ENCODE measurements at places on chromosomes 12 and 14. TPM values are rescaled to one million over a fixed set of nuclear protein-coding genes. Genes with fewer than 3 reads are reported as not detected.
A peak's percentile ranks its signal among the peaks of the same experiment; 100 is the strongest.

DNA sequence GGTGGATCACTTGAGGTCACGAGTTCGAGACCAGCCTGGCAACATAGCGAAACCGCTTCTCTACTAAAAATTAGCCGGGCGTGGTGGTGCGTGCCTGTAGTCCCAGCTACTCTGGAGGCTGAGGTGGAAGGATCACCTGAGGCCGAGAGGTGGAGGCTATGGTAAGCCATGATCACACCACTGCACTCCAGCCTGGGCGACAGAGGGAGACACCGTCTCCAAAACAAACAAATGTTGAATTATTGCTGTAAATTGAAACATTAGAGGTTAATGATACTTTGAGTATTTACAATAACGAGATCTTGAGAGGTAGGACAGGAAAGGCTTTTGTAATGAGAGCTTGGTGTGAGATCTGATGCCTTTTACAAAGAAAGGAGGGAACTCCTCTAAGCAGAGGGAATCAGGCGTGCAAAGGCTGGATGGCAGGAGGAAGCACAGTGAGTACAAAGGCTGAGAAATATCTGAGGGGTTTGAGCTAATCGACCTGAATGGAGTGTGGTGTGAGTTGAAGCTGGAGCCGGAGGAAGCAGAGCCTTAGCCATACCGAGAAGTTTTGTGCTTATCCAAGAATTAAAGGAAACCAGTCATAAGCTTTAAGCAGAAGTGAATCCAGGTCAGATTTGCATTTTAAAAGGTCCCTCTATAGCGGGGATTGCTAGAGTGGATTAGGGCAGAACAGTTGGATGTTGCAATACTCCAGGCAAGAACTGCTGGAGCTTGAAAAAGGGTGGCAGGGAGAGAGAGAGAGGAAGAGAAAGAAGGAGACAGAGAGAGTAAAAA, 1.1 kb downstream of the RHNO1 start:
- H3K27ac ChIP-seq, result peak overlapping the region; percentile 90
- peak overlapping the region; percentile 75 for H3K4me3 ChIP-seq
- H3K27me3 ChIP-seq, result no peaks in the 10 kb centered on the region
- peaks cover 41% of the 10 kb centered on the region for H3K4me1 ChIP-seq
- no peaks in the 10 kb centered on the region for H3K36me3 ChIP-seq
- no peak for DNase-seq

DNA sequence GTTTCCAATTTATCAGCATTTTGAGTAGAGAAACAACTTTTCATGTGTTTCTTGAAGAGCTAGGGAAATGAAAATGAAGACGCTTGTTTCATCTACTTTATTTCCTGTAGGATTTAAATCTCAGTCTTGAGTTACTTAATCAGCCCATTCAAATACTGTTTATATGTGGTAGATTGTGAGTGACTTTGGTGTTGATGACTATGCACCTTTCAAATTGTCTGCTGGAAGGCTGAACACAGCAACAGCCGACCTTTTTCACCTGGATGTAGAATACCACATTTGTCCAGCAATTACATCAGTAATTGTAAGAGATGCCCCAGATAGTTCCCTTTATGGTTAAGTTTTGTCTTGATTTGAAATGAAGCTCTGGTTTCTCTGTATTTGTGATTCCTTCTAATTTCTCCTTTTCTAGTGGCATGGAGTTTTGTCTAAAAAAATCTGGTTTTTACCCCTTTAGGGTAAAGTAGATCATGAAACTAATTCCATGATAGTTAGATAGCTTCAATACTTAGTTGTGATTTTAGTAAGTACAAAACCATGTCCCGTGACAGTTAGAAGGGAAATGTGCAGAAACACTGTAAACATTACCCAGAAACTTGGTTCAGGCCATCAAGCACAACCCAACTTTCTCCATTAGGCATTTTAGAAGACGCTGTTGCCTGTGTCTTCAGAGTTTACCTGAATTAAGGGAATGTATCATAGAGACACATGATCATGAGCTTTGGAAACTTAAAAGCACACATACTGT, 165.0 kb downstream of the SRGAP1 start:
- H3K27me3 ChIP-seq, result no peaks in the 10 kb centered on the region
- H3K36me3 ChIP-seq, result no peaks in the 10 kb centered on the region
- H3K4me1 ChIP-seq, result no peaks in the 10 kb centered on the region
- no peak overlapping the region for H3K27ac ChIP-seq

DNA sequence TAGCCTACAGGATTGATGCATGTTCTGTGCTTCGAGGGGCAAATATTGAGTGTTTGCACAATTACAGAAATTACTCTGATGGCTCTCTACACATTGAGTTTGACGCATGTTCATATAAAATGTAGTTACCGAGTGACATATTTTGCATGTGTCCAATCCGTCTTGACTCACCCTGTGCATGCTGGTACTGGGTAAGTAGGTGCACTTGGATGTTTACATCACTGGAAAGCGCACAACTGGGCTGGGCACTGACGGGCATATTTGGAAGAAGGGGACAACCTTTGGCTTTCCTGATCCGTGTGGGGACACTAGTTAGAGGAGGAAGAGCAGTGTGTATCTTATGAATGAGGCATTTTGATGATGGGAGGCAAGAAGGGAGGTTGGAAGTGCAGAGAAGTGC, 4.9 kb upstream of the KRT6A start:
- H3K36me3 ChIP-seq, result no peaks in the 10 kb centered on the region
- DNase-seq, result no peak
- no peaks in the 10 kb centered on the region for H3K4me1 ChIP-seq
- no peak overlapping the region for H3K27ac ChIP-seq

DNA sequence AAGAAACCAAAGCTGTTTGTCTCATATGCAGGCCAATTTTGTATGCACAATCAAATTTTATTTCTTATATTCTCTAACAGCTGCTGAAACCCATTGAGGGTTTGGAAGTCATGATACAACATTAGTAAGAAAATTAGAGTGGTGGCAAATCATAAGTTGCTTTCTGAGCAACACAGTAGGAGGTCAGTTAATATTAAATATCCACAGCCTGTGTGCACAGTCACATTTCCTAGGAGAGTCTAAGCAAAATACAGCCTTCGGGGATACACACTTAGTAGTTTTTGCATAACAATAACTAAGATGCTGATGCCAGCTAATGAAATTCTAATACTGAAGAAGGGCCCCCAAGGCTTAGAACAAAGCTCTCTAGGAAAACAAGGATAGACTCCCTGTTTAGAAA, 209.6 kb upstream of the E2F7 start:
- DNase-seq, result no peak
- no peak overlapping the region for H3K27ac ChIP-seq
- no peaks in the 10 kb centered on the region for H3K4me1 ChIP-seq
- H3K27me3 ChIP-seq, result no peaks in the 10 kb centered on the region
- H3K36me3 ChIP-seq, result no peaks in the 10 kb centered on the region
- no peak overlapping the region for H3K4me3 ChIP-seq

GRCh38 chr14:75720116-75720515, 59.1 kb downstream of the TTLL5 start:
- no peaks in the 10 kb centered on the region for H3K27me3 ChIP-seq
- no peak overlapping the region for H3K27ac ChIP-seq
- no peak for DNase-seq
- H3K4me1 ChIP-seq, result no peaks in the 10 kb centered on the region

DNA sequence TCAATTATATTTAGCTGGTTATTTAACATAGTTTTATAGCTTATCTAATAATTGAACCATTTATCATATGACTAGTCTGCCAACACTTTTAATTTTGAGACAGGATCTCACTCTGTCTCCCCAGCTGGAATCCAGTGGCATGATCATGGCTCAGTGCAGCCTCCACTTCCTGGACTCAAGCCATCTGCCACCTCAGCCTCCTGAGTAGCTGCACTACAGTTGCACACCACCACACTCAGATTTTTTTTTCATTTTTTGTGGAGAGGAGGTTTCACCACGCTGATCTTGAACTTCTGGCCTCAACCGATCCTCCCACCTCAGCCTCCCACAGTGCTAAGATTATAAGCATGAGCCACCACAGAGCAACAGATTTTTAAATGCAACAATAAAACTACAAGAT, 151.4 kb upstream of the MDGA2 start:
- H3K27ac ChIP-seq, result no peak overlapping the region
- DNase-seq, result no peak
- no peaks in the 10 kb centered on the region for H3K4me1 ChIP-seq
- no peaks in the 10 kb centered on the region for H3K36me3 ChIP-seq
- no peak overlapping the region for H3K4me3 ChIP-seq
- H3K27me3 ChIP-seq, result no peaks in the 10 kb centered on the region

GRCh38 chr14:76921088-76921399, 94.8 kb downstream of the LRRC74A start:
- H3K4me3 ChIP-seq, result no peak overlapping the region
- H3K36me3 ChIP-seq, result no peaks in the 10 kb centered on the region
- H3K27ac ChIP-seq, result no peak overlapping the region
- H3K4me1 ChIP-seq, result peaks cover 71% of the 10 kb centered on the region
- H3K27me3 ChIP-seq, result no peaks in the 10 kb centered on the region

DNA sequence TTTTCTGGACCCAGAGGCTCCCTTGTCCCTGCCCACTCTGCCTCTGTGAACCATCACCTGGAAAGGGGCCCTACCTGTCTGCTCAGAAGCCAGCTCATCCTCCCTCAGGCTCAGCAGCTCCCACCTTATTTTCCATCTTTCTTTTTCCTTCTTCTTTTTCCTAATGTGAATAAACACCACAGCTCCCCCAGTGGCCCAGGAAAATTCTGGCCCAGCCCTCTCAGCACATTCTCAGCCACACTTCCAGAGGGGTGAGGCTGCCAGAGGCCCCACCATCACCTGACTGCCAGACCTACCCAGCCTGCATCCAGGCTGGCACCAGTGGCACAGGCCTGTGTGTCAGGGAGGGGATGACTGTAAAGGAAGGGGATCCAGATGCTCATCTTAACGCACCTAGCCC, 23.0 kb downstream of the ZFHX2 start:
- no peaks in the 10 kb centered on the region for H3K36me3 ChIP-seq
- DNase-seq, result no peak
- H3K4me1 ChIP-seq, result no peaks in the 10 kb centered on the region
- H3K27me3 ChIP-seq, result peaks cover 3% of the 10 kb centered on the region

FLRT2 gene
- total RNA-seq, result 0.03 TPM

PLA2G1B gene
- total RNA-seq, result 2.9 TPM

TEX52 gene
- total RNA-seq, result not detected

Measured in T-cell (primary cell).